ENCODE measurements at places on chromosomes 4 and X.

DNA sequence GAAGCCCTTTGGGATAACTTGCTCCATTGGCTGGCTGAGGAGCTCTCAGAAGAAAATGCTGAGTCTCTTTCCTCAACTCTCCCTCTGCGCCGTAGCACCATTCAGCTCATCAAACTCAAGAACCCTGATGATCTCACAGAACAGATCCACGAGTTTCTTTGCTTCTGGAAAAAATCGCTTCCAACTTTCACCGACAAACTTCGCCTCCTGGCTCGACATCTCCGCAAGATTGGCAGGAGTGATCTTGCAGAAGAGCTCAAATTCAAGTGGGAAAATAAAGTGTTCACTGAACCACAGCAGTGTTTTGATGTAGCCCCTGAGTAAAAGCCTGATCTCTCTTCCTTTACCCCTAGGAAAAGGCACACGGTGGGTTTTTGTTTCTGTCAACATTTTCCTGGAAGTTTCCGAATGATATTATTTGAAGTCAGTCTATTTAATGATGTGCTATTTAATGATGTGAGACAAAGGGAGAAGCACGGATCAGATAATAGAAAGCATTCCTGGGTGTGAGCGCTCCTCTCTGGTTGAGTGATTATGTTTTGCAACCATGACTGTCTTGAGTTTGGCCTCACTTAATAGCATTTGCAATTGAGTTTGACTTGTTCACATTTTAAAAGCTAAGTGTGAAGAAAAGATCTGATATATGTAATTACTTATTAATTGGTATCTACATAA is 62.2 kb downstream of the DTHD1 start:
- H3K36me3 ChIP-seq = no peaks in the 10 kb centered on the region
- H3K4me3 ChIP-seq = no peak overlapping the region
- no peaks in the 10 kb centered on the region for H3K4me1 ChIP-seq
- no peak overlapping the region for H3K27ac ChIP-seq
- H3K27me3 ChIP-seq = no peaks in the 10 kb centered on the region

DNA sequence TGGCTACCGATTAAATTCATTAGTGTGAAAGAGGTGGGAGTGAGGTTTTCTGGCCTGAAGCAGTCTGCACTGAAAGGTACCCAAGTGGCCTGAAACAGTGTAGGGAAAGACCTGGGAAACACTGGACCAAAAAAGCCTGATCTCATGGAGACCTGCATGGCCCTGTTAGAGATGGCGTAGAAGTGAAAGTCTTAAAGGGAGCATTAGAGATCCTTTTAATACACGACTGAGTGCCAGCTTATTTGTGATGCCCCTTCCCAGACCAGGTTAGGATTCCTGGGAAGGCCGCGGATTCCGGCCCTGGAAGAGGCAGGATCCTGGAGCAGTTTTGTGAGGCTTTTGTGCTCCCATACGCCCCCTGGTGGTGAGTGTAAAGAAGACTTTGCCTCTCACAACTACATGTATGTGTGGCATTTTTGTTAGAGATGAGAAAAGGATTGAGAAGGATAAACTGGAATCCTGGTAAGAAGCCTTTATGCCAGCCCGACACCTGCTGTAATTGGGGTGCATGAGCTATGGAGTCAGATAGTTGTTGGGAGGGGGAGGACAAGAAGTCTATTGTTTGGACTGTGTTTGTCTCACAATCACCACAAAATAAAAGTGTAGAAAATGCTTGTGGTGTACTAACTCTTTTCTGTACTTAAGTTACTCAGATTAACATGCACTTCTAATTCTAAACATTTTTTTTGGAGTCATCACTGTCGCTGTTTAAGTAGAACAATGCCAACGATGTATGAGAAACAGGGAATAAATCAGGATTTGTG is 54.0 kb downstream of the JADE1 start:
- H3K4me3 ChIP-seq = no peak overlapping the region
- DNase-seq = peak; percentile 75
- H3K27ac ChIP-seq = peak overlapping the region; percentile 26
- no peaks in the 10 kb centered on the region for H3K27me3 ChIP-seq

- peaks cover 6% of the 10 kb centered on the region for H3K4me1 ChIP-seq
- no peaks in the 10 kb centered on the region for H3K27me3 ChIP-seq
Measured at GRCh38 chr4:89914609-89915550, 20.2 kb downstream of the MMRN1 start.

DNA sequence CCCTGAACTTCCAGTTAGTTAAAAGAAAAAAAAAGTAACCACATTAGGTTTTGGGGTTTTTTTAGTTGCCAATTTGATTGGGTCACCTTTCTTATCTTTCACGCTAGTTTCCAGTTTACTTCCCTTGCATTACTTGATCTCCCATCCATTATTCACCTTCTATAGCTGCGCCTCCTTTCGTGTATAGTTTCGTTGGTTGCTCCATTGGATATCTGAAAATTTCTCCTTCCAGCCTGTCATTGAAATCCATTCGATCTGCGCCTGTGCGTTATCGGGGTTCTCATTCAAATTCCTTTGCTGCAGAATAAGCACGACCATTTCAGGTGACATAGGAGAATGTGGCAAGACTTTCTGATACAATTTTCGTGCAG is 764 bp downstream of the TRAPPC11 start:
- H3K27ac ChIP-seq = peak overlapping the region; percentile 96
- peaks cover 15% of the 10 kb centered on the region for H3K36me3 ChIP-seq
- peak overlapping the region; percentile 75 for H3K4me3 ChIP-seq

- H3K36me3 ChIP-seq = no peaks in the 10 kb centered on the region
- no peak for DNase-seq
- no peak overlapping the region for H3K4me3 ChIP-seq
- no peaks in the 10 kb centered on the region for H3K4me1 ChIP-seq
Measured at GRCh38 chr4:124629681-124630080, 82.9 kb downstream of the ANKRD50 start.

DNA sequence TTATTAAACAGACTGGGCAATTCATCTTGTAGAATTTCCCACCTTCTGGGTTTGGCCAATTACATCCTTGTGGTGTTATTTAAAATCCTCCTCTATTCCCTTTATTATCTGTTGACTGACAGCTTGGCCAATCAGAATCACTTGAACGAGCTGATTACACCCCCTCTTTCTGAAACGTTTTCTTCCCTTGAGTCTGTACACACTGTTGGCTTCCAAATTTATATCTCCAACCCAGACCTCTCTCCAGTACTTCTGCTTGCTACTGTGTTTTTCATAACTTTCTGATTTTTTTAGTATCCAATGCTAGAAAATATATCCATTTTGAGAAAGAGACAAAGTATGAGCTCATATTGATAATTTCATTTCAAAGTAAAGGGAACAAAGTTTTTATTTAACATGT is 14.8 kb downstream of the CD38 start:
- no peak for DNase-seq
- H3K27ac ChIP-seq = no peak overlapping the region
- H3K4me1 ChIP-seq = no peaks in the 10 kb centered on the region
- H3K36me3 ChIP-seq = no peaks in the 10 kb centered on the region
- H3K4me3 ChIP-seq = no peak overlapping the region

DNA sequence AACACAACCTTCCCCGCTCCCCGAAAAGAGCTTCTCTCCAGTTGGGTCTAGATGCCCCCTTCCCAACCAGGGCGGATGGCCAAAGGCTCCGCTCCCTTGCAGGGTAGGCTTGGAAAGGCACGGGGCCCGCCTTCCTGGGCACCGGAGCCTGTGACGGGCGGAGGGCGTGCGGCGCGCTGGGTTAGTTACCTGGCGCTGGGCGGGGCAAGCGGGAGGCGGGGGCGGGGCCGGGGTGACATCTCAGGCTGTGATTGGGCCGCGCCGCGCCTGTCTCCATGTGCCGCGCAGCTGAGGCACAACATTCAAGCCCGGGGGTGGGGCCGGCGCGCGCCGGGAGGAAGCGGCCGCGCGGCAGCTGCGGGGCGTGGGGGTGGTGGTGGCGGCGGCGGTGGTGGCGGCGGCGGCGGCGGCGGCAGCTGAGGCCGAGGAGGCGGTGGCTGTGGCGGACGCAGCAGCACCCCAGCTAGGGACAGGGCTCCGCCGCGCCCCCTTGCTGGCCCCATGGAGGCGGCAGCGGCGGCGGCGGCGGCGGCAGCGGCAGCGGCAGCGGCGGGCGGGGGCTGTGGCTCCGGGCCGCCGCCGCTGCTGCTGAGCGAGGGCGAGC is at the start of gene REPS2:
TSS of gene REPS2 (plus strand) at position 298 of the 604 bp plus-strand sequence. CDS start at position 502, 204 bp downstream.
- no peaks in the 10 kb centered on the region for H3K27me3 ChIP-seq
- peak within 1 kb of the TSS; percentile 59 for H3K4me3 ChIP-seq
- H3K36me3 ChIP-seq = no peaks in the 10 kb centered on the region
- H3K27ac ChIP-seq = peak within 1 kb of the TSS; percentile 85

GRCh38 chr4:29459926-29460325 is 1260.2 kb upstream of the PCDH7 start:
- no peaks in the 10 kb centered on the region for H3K27me3 ChIP-seq
- DNase-seq = no peak
- H3K27ac ChIP-seq = no peak overlapping the region
- no peak overlapping the region for H3K4me3 ChIP-seq

GRCh38 chr4:42018451-42018850 is 28.1 kb downstream of the SLC30A9 start:
- DNase-seq = no peak
- H3K36me3 ChIP-seq = peaks cover 43% of the 10 kb centered on the region
- H3K4me1 ChIP-seq = no peaks in the 10 kb centered on the region
- no peaks in the 10 kb centered on the region for H3K27me3 ChIP-seq
- no peak overlapping the region for H3K27ac ChIP-seq

DNA sequence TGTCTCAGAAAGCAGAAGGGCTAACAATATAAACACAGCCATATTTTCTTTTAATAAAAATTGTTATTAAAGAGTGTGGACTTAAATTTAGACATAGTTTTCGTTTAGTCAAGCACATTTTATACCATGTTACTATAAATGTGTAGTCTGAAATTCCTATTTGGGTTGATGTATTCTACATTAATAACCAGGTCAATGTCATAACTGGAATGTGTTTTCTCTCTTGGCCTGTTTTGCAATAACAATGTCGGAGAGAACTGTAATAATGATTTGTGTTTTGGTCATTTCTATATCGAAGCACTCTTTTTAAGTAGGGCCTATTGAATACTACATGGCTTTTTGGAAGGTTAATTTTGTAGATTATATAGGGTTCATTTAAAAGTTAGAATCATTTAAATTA is 5.5 kb downstream of the USO1 start:
- DNase-seq = no peak
- peaks cover 50% of the 10 kb centered on the region for H3K4me1 ChIP-seq
- H3K4me3 ChIP-seq = no peak overlapping the region
- no peaks in the 10 kb centered on the region for H3K27me3 ChIP-seq
- H3K27ac ChIP-seq = no peak overlapping the region
- no peaks in the 10 kb centered on the region for H3K36me3 ChIP-seq

- no peaks in the 10 kb centered on the region for H3K4me1 ChIP-seq
- no peaks in the 10 kb centered on the region for H3K36me3 ChIP-seq
- no peak for DNase-seq
- no peak overlapping the region for H3K4me3 ChIP-seq
- no peak overlapping the region for H3K27ac ChIP-seq
- H3K27me3 ChIP-seq = no peaks in the 10 kb centered on the region
Measured at GRCh38 chrX:30910124-30910860, 21.2 kb upstream of the TAB3 start.

DNA sequence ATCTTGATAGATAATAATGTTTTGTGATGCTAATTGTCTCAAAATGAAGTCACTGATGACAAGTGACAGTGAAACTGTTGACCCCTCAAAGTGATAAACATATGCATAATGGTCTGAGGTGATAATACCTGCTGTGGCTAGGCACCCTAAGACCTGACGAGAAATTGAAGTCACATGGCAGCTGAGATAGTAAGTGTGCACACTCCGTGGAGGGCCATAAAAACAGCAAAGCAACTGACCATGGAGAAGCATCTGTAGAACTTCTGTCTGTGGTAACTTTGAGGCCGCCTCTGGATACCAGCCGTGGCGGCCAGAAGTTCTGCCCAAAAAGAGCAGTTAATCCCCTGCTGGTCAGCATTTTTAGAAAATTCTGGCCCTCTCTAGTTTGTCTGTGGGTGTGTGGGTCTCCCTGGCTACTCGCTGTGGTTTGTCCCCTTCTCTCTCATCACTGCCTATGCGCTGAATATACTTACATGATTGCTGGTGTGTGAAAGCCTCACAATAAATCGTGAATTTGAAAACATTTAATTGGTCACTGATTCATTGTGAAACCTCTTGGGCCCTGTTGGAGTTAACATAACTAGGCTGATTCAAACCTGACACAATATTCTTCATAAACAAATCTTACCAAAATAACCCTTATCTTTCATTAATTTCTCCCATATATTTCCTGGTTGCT is 50.6 kb downstream of the CCDC149 start:
- no peak for DNase-seq
- H3K4me1 ChIP-seq = no peaks in the 10 kb centered on the region
- H3K27me3 ChIP-seq = no peaks in the 10 kb centered on the region
- no peak overlapping the region for H3K27ac ChIP-seq

DNA sequence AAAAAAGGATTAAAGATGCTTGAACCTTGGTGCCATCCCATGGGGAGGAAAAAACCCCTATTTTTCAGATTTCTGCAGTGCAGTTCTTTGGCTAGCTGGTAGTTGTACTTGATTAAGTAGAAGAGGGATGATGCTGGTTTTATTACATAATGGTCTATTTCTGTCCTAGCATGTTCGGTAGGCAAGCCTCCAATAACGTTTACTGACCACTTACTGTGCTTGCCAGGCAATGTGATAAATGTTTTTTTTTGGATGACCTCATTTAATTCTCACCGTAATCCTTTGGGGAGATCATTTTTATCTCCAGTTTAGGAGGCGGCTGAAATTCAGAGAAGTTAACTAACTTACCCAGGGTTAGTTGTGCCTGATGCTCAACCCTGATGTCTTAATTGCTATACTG is 92.1 kb upstream of the RPA4 start:
- peak; percentile 19 for DNase-seq
- H3K4me1 ChIP-seq = no peaks in the 10 kb centered on the region
- no peaks in the 10 kb centered on the region for H3K36me3 ChIP-seq
- H3K4me3 ChIP-seq = no peak overlapping the region
- no peak overlapping the region for H3K27ac ChIP-seq

GRCh38 chr4:176013476-176014247 is 52.0 kb upstream of the WDR17 start:
- H3K4me1 ChIP-seq = no peaks in the 10 kb centered on the region
- no peak overlapping the region for H3K27ac ChIP-seq
- DNase-seq = no peak
- no peaks in the 10 kb centered on the region for H3K27me3 ChIP-seq
- H3K36me3 ChIP-seq = no peaks in the 10 kb centered on the region

GRCh38 chrX:77918568-77918967 is 8.1 kb downstream of the ATP7A start:
- no peak overlapping the region for H3K27ac ChIP-seq
- no peaks in the 10 kb centered on the region for H3K36me3 ChIP-seq
- H3K27me3 ChIP-seq = no peaks in the 10 kb centered on the region
- H3K4me3 ChIP-seq = no peak overlapping the region
- H3K4me1 ChIP-seq = no peaks in the 10 kb centered on the region
- no peak for DNase-seq

- H3K4me3 ChIP-seq = no peak overlapping the region
- no peaks in the 10 kb centered on the region for H3K4me1 ChIP-seq
- H3K36me3 ChIP-seq = peaks cover 59% of the 10 kb centered on the region
- H3K27ac ChIP-seq = no peak overlapping the region
- H3K27me3 ChIP-seq = no peaks in the 10 kb centered on the region
Measured at GRCh38 chr4:106344647-106344970, 24.0 kb downstream of the GIMD1 start.

Data from stomach (tissue), 19 donors.